Left cardiac atrium (tissue), 4 donors: ENCODE measurements at places on chromosomes 3 and 15. TPM values are rescaled to one million over a fixed set of nuclear protein-coding genes. Genes with fewer than 3 reads are reported as not detected.

LRRC58 gene
- total RNA-seq, result 13.6 TPM

ENTPD3 gene
- 0.10 TPM for total RNA-seq

SMCO1 gene
- 28.5 TPM for total RNA-seq

EIF5A2 gene
- total RNA-seq, result 8.5 TPM

ZIC1 gene
- total RNA-seq, result not detected

CAPN3 gene
- total RNA-seq, result 8.7 TPM

EPHB3 gene
- 1.6 TPM for total RNA-seq

IL20RB gene
- total RNA-seq, result 0.88 TPM

GPR156 gene
- total RNA-seq, result 0.21 TPM

P2RY13 gene
- 2.5 TPM for total RNA-seq

FETUB gene
- total RNA-seq, result not detected

ACP3 gene
- total RNA-seq, result 3.0 TPM

PLA2G4D gene
- not detected for total RNA-seq

FAM81A gene
- total RNA-seq, result 2.4 TPM

NOX5 gene
- total RNA-seq, result not detected

SKIC8 gene
- 35.5 TPM for total RNA-seq

HTR3D gene
- not detected for total RNA-seq

SLC9A9 gene
- 17.0 TPM for total RNA-seq

UQCRC1 gene
- 651 TPM for total RNA-seq

ZNF860 gene
- total RNA-seq, result 0.29 TPM

NR2F2 gene
- 43.5 TPM for total RNA-seq

PARP9 gene
- total RNA-seq, result 27.0 TPM

PLCB2 gene
- total RNA-seq, result 13.5 TPM

PLSCR5 gene
- not detected for total RNA-seq

TF gene
- total RNA-seq, result 31.8 TPM

FSIP1 gene
- total RNA-seq, result 0.52 TPM

OR5K2 gene
- not detected for total RNA-seq
